ENCODE measurements at places on chromosomes 7 and 10.
A peak's percentile ranks its signal among the peaks of the same experiment; 100 is the strongest.

DNA sequence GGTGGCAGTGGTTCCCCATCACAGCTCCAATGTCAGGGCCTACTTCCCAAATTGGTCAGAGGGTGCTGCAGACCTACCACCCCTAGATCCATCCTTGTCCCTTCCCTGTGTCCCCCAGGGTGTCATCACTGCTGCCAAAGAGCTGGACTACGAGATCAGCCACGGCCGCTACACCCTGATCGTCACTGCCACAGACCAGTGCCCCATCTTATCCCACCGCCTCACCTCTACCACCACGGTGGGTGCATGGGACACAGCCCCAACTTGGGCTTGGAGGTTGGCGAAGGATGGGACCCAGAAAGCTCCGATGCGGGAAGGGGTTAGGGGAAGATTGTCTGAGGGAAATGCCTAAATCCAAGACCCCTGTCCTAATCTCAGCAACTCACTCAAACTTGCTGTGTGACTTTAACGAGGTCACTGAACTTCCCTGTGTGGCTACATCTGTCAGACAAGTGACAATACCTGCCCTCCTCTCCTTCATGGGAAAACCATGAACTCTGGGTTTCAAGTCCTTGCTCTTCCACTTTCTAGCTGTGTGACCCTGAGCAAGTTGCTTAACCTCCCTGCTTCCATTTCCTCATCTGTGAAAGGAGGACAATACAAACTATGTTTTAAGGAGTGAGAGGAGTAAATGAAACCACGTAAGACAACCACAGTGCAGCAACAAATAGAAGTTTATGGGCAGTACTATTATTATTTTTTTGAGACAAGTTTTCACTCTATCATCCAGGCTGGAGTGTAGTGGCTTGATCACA is 4.9 kb upstream of the VSIR start:
- no peak for DNase-seq

- DNase-seq: no peak
Measured at GRCh38 chr7:110612680-110613079, 478.2 kb upstream of the LRRN3 start.

- no peak for DNase-seq
Measured at GRCh38 chr10:112454910-112455779, 8.1 kb downstream of the VTI1A start.

DNA sequence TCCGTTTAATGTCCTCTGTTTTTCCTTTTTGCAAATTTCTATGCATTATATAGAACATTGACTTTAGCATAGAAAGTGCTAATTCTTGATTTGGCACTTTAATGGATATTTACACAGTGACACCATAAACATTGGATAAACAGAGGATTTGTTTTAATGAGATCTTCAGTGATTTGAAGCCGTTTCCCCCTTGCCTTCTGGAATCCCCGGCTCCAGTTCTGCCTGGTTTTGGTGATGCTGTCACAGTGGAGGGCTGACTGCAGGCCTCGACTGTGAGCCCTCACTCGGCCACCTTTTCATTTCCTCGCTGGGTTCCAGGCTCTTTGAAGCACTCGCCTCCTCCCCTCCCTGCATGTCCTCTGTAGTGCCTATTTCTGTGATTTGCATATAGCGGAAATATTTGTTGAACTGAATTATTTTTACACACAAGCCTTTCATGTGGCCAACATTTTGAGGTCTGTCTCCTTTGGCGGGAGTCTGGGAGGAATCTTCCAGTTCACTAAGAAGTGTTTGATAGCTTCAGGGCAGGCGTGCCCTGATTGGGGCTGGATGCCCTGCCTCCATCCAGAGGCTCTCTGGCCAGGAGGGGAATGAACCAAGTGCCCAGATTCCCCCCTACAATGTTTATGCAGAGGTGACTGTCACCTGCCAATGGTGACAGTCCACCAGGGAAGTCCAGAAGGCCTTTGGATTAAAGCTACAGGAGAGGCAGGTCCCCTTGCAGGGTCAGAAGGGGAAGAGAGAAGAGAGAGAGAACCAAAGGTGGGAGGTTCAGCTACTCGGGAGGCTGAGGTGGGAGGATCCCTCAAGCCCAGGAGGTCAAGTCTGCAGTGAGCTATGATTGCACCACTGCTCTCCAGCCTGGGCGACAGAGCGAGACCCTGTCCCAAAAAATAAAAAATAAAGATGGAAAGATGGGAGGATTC is 67.5 kb downstream of the CUX1 start:
- DNase-seq: no peak

GRCh38 chr10:49010295-49010694 is 70.7 kb upstream of the LRRC18 start:
- DNase-seq: no peak

DNA sequence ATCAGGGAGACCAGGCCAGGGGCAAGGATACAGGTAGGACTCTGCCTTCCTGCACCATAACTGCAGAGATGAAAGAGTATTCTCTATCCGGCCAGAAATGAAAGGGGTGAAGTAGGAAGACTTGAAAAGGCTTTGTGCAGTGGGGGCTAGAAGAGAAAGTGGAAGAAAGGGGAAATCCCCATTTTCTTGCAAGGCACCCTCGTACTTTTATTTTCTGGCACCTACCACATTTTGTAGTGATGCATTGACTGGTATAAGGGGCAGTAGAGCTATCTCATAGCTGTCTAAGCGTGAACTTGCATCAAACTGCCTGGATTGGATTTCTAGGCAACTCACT is 752 bp upstream of the CAMK2G start:
- DNase-seq: no peak

DNA sequence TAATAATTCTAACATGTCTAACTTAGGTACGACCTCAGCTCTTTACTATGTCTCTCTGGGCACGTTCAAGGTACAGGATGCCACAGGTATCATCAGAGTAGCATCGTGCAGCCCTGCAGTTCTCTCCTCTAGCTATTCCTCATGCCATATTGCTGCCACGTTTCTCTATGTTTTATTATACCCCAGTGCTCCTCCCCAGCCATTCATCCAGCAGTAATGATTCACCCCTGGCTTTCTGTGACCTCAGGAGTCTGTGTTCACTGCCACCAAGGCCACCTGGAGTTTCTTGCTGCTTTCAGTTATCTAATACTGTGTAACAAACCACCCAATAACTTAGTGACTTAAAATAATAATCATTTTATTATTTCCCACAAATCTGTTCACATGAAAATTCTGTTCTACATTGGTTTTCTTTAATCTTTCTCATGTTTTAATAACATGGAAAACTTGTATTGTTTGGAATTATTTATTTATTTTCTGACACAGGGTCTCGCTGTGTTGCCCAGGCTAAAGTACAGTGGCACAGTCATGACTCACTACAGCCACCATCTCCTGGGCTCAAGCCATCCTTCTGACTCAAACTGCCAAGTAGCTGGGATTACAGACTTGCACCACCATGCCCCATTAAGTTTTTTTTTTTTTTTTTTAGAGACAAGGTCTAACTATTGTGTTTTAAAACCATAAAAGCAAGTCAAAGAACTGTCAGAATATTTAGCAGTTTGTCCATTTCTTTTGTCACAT is 21.8 kb downstream of the REEP3 start:
- DNase-seq: peak; percentile 24

- no peak for DNase-seq
Measured at GRCh38 chr7:26958834-26959233, 94.4 kb upstream of the SKAP2 start.

DNA sequence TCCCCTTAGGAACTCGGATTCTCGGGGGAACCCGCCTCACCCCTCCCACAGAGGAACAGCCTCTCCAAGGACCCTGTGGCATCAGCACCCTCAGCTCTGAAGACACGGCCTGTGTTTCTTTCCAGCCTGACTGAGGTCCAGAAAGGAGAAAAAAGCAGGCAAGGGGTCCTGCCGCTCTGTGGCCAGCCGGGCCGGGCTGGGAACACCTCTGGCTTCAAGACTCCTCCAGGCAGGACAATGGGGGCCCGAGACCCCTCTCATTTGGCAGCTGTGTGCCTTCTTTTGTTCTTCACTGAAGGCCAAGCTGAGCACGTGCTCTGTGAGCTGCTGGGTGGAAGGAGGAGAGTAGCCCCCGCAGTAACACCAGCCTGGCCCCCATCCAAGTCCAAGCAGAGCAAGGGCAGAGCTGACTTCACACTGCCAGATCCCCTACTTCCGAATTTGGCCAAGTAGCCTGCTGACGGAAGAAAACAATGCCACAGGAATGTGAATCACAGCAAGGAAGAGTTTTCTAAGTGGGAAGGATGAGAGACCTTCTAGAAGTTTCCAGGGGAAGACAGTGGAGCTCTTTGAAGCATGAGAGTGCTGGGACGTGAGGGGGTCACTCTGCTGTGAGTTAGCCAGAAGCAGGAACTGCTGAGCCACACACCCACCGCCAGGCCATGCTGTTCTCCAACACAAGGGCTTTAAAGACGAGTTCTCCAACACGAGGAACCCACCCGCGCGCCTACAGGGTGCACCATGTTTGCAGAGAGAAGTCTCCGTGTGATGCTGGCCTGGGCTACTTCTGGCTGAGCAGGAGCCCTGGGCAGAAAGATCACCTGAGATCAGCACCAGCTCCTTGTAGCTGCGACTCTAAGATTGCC is 3.1 kb downstream of the CNPY1 start:
- no peak for DNase-seq

DNA sequence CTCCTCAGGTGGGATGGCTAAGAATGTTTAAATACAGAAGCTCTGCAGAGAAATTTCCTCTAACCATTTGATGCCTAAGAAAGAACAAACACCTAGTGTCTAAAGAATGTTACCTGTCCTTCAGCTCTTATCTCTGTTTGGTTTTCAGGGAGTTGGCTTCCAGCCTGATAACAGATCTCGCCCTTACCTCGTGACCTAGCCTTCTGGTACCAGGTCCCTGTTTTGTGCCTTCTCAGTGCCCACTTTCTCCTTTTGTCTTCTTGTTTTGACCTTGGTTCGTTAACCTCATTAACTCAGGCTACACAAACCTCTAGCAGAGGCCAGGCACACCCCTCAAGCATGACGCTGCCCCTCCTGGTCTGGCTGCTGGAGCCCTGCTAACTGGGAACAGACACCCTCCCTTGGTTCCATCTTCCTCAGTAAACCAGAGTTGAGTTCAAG is 16.1 kb upstream of the RAB11FIP2 start:
- DNase-seq: no peak

GRCh38 chr7:40715053-40715430 is 580.2 kb downstream of the SUGCT start:
- DNase-seq: no peak

GRCh38 chr7:101432316-101432715 is 69.6 kb downstream of the COL26A1 start:
- DNase-seq: no peak

DNA sequence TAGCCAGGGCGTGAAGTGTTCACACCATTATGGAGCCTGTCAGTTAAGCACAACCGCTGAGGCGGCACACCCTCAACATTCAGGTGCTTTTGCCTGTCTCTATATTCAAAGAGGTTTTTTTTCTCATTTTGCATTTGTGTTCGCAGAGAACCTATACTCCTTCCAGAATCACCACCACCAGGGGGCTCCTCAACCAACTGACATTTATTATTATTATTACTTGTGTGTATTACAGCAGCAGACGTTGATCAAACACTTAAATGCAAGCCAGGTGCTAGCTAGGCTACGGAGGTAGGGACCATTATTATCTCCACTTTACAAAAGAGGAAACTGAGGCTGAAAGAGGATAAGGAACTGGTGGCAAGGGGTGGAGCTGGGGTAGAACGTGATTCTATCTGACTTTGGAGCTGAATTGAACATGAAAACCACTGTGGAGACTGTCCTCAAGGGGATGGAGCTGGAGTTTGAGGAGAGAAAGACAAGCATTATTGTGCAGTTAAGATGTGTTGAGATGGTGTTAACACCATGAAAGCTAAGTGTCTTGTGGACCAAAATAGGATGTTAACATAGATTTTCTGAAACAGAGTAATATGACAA is 133.8 kb upstream of the PLXNA4 start:
- peak; percentile 4 for DNase-seq

- no peak for DNase-seq
Measured at GRCh38 chr7:121053219-121053618, 64.7 kb downstream of the CPED1 start.

GRCh38 chr7:75808106-75808505 is 5.5 kb downstream of the CCL24 start:
- peak; percentile 97 for DNase-seq

GRCh38 chr10:100510533-100511308 is 8.9 kb downstream of the SEC31B start:
- no peak for DNase-seq

- DNase-seq: no peak
Measured at GRCh38 chr7:15433151-15433550, 128.7 kb downstream of the AGMO start.

- no peak for DNase-seq
Measured at GRCh38 chr10:3740157-3740871, 44.7 kb downstream of the KLF6 start.

DNA sequence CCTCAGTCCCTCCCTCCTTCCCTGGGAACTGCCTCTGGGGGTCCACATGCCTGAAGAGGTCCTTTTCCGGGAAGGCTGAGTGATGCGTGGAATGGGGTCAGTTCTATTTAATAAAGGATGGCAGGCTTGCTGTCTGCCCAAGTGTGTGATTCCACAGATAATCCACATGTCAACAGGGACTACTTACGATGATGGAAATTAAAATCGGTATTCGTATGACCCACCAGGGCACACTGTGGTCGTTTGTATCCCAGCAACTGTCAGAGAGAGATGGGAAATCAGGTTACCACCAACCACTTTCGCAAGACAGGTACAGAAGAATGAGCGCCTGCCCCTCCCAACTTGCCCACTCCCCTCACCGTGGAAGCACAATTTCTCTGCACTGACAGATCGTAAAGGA is 110.3 kb downstream of the VIPR2 start:
- DNase-seq: no peak

DNA sequence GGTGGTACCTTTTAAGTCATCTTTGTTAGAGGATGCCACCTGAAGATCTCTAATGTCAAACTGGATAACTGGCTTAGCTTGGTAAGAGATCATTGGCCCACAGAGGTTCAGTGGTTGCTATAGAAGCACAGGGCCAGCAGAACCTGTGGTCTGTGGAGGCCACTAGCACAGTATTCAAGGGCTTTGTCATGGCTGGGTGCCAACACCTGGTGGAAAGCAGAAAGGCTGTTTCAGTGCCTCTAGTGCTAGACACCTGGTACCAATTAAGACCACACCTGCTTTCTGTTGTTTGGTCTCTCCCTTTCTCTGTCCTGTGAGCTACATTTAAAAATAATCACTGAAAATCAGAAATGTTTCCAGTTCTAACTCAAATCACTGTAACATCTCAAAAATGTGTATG is 10.0 kb upstream of the PCGF5 start:
- DNase-seq: no peak

Measured in NCI-H1694 treated with DMSO at 0.1 percent for 48 hours (cell line).